ENCODE measurements at places on chromosomes 11 and 22.

- DNase-seq = no peak
These were observed 39.1 kb downstream of the TMEM123 start for GRCh38 chr11:102413497-102413896.

GRCh38 chr11:36574486-36574885, 6.7 kb downstream of the RAG1 start:
- no peak for DNase-seq

- no peak for DNase-seq
These were observed 227.0 kb upstream of the NCAM1 start for GRCh38 chr11:112734207-112734606.

GRCh38 chr22:28015676-28016601, 96.9 kb upstream of the PITPNB start:
- DNase-seq = no peak

- no peak for DNase-seq
These were observed 14.8 kb upstream of the EMID1 start for GRCh38 chr22:29190918-29191317.

GRCh38 chr11:86508604-86509587, 134.2 kb downstream of the CCDC81 start:
- no peak for DNase-seq

GRCh38 chr11:40434926-40435325, 1024.5 kb downstream of the LRRC4C start:
- no peak for DNase-seq

DNA sequence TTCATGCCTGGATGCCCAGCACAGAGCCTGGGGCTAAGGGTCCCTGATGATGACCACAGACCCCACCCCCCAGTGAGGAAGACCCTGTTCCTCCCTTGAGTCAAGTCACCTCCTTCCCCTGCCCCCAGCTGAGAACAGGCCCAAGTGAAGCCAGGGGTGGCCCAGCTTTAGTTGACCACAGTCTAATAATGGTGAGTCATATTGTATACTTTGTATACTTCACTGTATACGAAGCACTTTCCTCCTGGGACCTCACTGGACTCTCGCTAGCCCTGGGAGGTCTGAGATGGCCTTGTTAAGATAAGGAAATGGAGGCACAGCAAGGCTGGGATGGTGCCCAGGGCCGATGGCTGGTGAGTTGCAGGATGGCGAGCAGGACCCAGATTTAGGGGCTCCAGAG, 3.7 kb upstream of the FLRT1 start:
- no peak for DNase-seq

GRCh38 chr11:70739811-70740487, 341.6 kb downstream of the CTTN start:
- DNase-seq = no peak

GRCh38 chr11:58730507-58731089, 1.1 kb downstream of the GLYAT start:
- DNase-seq = no peak

GRCh38 chr11:21615955-21616371, 576.9 kb upstream of the ANO5 start:
- no peak for DNase-seq

DNA sequence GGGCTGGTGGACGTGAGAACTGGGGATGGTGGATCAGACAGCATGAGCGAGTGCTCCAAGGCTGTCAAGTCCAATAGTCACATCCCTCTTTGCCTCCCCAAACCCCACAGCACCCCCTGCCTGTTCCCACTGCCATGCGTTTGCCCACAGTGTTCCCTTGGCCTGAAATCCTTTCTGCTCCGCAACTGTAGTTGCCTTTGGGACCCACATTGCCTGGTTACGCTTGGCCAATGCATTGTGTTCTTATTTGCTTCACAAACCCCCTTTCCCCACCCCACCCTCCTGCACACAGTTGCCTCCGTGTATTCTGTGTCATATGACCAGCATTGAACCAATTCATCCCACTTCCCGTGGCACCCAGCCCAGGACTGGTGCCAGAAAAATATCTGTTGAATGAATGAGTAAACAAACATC, 2.1 kb upstream of the KIAA0930 start:
- DNase-seq = no peak

- no peak for DNase-seq
These were observed 1.0 kb downstream of the PAX6 start for GRCh38 chr11:31809857-31810778.

DNA sequence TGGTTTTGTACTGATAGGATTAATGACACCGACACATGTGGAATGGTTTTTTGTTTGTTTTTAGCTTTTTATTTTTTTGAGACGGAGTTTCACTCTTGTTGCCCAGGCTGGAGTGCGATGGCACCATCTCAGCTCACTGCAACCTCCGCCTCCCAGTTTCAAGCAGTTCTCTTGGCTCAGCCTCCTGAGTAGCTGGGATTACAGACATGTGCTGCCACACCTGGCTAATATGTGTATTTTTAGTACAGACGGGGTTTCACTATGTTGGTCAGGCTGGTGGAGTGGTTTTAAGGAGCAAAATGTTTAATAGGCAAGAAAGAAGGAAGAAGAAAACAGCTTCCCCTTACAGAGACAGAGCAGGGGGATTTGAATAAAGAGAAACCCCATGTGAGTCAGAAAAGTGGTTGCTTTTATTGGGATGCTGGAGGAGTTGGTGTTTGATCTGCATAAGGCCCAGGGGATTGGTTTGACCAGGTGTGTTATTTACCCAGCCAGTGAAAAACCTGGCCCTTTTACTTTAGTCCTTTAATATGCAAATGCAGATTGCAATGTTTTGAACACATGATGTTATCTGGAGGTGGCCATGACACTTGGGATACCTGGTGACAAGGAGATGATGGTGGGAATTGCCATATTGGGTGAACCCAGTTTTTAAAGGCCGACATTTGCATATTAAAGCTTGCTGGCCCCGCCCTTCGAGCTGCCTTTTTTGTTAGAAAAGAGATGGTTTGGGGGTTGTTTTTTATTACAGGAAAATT, 24.3 kb downstream of the SUSD2 start:
- DNase-seq = no peak

GRCh38 chr11:129691142-129691541, 124.5 kb upstream of the TMEM45B start:
- DNase-seq = no peak

DNA sequence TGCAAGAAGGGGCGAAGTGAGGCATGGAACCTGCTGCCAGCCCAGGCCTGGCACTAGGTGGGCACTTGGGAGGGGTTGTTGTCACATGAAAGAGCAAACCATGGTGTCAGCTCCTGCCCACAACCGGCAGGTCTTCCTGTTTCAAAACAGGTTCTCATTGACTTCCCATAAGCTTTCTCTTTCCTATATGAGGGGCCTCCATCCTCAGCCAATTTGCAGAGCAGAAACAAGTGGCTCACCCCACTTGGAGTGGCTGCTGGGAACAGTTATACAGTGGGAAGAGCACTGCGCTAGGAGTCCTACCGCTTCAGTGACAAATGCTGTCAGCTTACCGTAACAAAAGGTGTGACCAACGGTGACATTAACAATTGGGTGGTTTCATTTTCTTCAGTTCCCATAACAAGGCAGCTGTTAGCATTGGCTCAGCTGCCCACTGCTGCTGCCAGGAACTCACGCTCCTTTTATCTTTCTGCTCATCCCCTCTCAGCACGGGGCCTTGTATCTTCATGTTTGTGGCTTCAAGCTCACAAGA, 10.2 kb upstream of the SSTR3 start:
- DNase-seq = peak; percentile 55

Data from stimulated activated CD4-positive, alpha-beta T cell treated with anti-CD3 and anti-CD28 coated beads, Interleukin-4, amount 100 ng/mL, for 4 hours (primary cell).